ENCODE measurements at places on chromosomes 6 and 20.

DNA sequence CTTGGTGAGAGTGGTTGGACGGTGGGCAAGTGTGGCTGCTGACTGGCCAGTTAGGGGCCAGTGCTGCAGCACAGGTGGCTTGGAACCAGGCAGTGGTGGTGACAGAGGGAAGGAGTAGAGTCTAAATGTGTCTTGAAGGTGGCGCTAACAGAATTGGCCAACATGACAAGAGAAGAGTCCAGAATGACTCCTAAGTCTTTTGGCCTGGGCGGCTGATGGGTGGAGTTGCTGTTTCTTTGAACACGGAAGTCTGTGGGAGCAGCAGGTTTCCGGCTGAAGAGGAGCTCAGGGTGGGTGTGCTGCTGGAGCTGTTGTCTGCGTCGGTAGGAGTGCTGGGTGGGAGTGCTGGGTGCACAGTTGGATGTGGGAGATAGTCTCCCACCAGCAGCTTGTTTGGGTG, 10.1 kb downstream of the LSM14B start:
- no peak for DNase-seq

GRCh38 chr20:48898896-48899530, 22.5 kb upstream of the ARFGEF2 start:
- DNase-seq: no peak

DNA sequence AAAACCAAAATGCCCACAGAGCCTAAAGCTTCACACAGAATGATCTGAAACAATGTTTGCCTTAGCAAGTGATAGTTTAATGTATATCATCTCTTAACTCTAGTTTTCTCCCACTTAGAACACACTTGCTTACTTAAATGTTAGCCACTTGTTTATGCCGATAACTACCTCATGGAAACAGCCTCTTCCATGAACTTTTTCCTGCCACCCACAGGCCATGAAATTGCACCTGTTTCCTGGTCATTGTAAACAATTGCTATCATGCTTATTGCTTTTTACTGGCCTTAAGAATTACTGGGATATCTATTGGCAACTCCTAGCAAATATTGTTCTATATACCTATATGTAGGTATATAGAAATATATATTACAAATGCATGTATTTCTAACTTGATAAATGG, 231.1 kb downstream of the HDGFL1 start:
- no peak for DNase-seq

DNA sequence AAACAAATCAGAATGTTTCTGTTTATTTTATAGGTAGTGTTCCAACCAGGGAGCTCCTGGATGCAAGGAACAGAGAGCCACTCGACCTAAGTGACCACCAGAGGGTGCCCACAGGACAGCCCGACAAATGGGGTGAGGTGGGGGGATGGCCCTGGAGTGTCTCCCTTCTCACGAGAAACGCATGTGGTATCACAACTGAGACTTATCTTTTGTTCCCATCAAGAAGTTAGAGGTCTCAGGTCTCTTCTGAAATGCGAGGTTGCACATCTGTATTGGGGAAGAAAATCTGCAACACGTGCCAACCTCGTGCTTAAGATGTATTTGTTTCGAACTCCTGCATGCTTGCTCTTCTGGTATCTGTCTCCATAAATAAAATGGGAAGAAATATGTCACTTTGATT, 104.0 kb downstream of the ISM1 start:
- peak; percentile 29 for DNase-seq

DNA sequence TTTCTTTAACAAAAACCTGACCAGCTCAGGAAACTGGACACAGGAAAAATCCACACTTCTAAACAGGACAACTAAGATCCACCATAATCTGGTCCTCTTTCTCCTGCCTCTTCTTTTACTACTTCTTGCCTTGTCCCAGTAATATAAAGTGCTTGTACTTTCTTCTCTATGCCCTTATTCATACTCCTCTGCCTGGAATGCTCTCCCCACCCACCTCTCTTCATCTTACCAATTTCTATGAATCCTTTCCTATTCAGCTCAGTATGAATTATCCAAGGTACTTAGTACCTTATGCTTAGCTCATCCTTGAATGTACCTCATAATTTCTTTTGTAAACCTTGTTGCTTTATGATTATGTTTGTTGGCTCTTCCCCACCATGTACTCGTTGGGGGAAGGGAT, 159.4 kb downstream of the CDK19 start:
- DNase-seq: no peak

DNA sequence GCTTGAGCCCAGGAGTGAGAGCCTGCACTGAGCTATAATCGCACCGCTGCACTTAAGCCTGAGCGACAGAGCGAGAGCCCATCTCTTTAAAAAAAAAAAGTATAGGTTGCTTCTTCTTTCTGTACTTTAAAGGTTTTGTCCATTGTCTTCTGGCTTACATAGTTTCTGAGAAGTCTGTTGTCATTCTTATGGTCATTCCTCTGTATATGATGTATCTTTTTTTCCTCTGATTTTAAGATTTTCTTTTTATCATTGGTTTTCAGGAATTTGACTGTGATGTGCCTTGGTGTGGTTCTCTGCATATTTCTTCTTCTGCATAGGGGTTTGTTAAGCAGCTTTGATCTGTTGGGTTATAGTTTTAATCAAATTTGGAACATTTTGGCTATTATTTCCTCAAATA, 29.1 kb downstream of the QRSL1 start:
- no peak for DNase-seq

DNA sequence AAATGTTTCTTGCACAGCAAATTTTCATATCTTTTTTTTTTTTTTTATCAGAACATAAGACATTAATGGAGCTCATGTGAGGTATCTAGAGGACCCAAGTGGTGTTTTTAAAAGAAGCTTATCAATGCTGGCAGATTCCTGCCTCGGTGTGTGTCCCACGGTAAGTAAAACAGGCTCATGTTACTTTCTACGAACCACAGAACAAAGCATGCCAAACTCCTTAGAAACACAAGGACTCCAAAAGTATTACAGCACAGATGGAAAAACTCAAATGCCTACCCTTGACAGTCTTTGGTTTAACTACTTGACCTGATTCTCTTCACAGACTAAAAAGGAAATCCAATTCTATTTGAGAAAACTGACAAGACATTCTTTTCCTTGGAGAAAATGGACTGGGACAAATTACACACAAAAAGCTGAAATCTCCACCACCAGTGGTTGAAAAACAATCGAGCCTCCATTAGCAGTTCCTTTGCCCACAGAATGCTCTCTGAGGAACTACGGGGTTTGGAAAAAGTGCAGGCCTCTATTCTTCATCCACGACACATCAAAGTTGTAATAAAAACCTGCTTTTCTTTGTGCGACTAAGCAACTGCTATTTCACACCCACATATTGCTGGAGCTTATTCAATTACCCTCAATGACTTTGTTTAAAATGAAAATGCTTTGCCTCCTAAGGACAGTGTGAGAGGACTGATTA, 5.4 kb downstream of the METTL24 start:
- DNase-seq: no peak

- DNase-seq: no peak
Observed at GRCh38 chr6:130575557-130575956, 209.7 kb downstream of the TMEM200A start.

- no peak for DNase-seq
Observed at GRCh38 chr6:134961366-134961765, 11.5 kb upstream of the ALDH8A1 start.

DNA sequence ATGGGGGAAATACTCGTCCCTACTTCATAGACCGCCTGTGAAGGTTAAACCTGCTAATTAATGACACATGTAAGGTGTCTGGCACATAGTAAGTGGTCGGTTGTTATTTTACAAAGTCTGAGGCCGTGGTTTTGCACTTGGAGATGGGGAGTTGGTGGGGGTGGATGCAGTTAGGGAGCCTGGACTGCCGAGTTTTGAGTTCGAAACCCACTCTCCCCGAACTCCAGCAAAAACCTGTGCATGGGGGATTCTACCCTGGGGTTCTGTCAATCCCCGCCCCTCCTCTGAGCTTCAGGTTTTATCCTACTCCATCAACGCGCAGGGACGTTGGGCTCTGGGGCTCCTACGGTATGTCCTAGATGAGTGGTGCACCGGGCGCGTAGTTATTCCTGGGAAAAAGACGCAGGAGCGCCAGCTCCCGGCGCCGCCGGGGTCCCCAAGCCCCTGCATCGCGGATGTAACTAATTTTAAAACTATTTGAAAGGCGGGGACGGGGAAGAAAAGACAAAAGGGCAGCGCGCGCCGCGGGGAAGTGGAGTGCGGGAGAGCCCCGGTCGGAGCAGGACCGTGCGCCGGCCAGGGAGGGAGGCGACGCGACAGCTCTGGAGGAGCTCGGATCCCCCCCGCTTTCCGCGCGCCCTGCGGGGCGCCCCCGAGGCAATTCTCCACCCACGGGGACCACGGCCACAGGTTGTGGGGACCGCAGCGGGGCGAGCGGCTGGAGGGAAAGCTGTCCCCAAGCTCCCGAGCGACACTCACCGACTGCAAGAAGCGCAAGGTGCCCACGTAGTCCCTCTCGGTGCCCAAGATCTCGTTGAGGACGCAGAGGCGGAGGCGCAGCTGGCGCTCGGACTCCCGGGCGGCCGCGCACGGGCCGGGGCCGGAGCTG, 672 bp downstream of the PREX1 start:
- DNase-seq: peak; percentile 52

DNA sequence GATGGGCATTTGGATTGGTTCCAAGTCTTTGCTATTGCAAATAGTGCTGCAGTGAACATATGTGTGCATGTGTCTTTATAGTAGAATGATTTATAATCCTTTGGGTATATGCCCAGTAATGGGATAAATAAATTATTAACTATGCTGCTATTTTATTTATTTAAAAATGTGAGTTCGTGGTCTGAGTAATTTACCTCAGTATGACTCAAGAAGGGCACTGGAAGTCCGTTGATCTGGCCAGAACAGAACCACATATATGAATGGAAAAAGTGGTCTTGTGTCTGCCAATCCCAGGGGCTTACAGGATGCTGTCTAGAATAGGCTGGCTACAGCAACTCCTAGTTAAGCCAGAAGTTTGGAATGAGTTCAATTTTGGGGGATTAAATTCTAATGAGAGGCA, 27.6 kb upstream of the HLA-C start:
- no peak for DNase-seq

DNA sequence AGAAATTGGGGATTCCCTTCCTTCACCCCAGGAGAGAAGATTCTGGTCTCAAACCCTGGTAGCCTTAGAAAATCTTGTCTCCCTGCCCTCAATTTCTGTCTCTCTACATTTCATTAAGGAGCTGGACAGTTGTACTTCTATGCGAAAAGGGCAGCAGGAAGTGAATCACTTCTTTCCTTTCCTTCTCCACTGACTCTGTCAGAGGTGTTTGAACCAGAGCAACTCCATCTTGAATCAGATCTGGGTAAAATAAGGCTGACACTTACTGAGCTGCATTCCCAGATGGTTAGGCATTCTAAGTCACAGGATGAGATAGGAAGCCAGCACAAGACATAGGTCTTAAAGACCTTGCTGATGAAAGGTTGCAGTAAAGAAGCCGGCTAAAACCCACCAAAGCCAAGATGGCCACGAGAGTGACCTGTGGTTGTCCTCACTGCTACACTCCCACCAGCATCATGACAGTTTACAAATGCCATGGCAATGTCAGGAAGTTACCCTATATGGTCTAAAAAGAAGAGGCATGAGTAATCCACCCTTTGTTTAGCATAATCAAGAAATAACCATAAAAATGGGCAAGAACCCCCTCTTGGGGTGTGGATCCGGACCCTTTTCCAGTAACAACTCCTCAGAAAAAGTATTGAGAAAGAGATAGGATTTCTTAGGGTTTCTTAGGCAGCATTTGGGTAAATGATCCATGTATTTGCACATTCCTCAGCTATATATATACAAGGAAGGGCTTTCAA, 95.8 kb upstream of the PLCB4 start:
- DNase-seq: peak; percentile 2

DNA sequence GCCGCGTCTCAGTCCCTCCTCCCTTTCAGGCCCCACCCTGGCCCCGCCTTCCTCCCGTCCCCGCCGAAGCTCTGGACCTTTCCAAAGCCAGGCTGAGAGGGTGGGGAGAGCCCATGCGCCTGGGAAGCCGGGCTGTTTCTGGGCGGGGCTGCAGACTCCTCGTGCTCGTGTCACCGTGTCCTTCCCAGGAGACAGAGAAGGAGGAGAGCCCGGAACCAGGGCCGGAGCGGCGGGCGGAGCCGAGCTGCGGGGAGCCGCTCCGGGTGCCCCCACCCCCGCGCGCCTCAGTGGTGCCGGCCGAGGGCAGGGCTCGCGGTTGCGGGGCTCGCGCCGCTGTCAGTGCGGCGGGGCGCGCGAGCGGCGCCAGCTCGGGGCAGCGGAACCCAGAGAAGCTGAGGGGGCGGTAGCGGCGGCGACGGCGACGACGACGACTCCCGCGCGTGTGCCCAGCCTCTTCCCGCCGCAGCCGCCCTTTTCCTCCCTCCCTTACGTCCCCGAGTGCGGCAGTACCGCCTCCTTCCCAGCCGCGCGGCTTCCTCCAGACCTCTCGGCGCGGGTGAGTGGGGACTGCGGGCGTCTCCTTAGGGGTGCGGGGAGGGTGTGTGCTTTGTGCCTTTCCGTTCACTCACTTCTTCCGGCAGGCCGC, at the start of gene RALY:
Gene RALY (plus strand): TSS at position 336 of the 646 bp plus-strand sequence. CDS start 78,164 bp downstream, outside the sequence.
- DNase-seq: no peak

DNA sequence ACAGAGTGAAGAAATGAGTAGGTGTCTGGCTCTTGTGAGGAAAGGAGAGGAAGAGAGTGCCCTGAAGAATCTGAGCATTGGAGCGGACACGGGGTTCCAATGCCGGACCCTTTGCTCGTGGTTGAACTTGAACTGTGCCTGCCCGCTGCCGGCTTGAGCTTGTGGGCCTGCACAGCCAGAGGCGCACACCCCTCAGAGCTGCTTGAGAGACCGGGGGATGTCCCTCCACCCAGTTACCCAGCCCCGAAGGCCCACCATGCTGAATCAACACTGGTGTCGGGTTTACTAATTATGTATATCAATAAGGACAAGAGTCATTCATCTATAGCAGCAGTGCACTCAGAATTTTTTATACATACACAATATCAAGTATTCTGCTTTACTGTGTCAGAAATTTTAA, 218.3 kb upstream of the CST7 start:
- DNase-seq: no peak

DNA sequence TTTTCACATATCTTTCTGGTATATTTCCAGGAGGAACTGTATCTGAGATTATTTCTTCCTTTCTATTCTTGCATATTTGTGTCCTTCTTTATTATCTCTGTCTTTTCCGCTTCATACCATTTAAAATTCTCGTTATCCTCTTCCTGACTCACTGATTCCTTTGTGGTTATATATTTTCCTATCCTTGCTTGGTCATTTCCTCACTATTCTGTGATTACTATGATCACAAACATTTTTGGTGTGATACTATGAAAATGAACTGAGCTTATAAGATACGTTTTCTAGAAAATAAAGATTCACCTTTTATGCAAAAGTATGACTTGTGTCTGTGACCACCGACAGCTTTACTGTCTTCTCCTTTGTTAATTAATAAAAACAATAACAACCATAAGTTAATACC, 26.5 kb upstream of the MYCT1 start:
- DNase-seq: peak; percentile 38

Measured in fibroblast of skin of right quadriceps (primary cell).